ENCODE measurements at places on chromosomes 6 and 20.

GRCh38 chr6:75489025-75489424 is 4.6 kb downstream of the FILIP1 start:
- no peak for DNase-seq

DNA sequence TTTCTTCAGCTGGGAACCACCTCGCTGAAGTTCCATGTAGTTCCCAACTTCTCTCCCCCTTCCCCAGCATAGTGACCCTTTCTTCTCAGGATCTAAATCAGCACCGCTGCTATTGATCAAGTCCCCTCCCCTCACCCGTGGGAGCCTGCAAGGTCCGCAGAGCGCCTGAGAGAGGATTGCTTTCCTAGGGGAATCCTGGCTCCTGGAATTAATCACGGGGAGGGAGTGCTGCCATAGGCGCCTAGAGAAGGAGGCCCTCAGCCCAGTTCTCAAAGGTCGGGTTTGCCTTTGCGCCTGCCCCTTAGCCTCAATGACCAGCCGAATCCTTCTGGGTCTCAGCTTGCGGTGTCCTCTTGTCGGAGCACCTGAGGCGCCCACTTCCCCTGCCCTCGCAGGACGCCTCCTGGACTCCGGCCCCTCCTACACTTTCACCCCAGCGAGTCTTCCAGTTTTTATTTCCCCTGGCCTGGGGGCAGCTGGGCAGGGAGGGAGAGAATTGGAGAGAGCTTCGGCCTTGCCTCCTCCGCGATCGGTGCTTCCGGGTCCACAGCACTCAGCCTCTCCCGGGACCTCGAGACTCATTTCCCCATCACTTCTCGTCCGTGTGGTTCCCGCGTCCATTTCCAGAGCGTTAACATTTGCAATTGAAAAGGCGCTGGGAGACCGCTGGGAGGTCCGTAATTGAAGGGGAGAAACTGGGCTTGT is 3.1 kb upstream of the NKX2-2 start:
- no peak for DNase-seq

DNA sequence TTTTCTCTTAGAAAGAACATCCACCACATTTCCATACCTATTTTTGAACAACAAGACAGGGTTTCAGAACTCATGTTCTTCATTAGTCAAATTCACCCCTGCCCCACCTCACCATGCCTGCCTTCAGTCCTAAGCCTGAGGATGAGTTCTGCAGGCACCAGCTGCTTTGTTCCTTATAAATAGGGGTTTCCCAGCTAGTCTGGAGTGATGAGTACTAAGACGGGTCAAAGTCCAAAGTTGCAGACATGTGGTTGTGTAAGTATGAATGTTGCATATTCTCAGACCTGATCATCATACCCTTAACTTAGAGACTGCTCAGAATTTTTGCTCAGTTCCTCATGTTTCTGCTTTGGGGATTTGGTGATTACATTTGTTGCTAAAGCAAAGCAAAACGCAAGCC is 257.7 kb upstream of the CDYL start:
- no peak for DNase-seq

DNA sequence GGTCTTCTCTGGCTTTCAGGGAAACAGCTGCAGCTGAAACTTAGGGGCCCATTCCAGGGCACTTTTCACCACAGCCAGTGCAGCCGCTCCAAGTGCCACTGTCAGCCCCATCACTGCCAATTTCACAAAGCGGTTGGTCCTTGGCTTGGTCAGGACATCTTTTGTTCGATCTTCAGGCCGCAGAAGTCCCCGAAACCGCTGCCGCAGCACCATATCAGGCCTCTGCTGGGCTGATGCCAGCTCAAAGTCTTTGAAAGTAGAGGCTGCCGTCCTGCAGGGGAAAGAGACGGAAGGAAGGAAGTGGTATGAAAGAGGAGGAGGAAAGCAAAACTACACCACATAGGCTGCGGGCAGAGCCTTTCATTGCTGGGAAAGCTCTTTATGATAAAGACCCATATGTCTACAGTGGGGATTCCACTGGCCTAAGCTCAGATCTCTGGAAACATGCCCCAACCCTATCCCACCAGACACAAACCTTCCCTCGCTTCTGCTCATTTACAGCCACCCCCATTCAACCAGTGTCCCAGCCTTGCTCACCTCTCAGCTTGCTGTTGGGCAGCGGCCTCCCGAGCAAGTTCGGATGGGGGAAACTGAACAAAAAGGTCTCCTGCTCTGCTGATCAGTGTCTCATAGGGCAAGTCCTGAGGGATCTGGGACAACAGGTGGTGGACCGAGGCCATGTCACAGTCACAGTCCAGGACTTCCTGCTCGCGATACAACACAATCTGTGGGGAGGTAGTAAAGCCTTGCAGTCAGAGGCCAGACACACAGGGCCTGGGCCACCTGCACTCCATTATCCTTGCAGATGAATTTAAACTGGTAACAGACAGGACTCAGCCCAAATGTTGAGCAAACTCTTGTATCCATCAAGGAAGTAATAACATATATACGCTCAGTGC is 23.5 kb downstream of the TBC1D20 start:
- DNase-seq = peak; percentile 86

- peak; percentile 86 for DNase-seq
These were observed 6.4 kb upstream of the TAF8 start for GRCh38 chr6:42043787-42044475.

GRCh38 chr6:169344750-169345065 is 91.1 kb upstream of the THBS2 start:
- DNase-seq = no peak

DNA sequence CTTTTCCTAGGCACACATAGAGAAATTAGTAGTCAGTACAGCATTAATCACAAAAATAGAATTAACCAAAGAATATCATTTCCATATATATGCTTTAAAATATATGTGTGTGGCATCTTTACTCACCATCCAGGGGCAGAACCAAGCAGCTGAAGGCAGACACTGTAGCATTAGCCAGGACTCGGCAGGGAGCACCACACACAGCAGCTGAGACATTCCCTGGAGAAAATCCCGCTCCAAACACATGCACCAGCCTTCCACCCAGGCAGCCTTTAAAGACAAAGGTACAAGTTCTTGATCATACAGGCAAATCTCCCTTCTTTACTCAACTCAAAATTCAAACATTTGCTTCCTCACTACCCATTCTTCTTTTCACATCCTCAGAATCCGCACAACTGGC is 64.7 kb downstream of the PKHD1 start:
- no peak for DNase-seq

DNA sequence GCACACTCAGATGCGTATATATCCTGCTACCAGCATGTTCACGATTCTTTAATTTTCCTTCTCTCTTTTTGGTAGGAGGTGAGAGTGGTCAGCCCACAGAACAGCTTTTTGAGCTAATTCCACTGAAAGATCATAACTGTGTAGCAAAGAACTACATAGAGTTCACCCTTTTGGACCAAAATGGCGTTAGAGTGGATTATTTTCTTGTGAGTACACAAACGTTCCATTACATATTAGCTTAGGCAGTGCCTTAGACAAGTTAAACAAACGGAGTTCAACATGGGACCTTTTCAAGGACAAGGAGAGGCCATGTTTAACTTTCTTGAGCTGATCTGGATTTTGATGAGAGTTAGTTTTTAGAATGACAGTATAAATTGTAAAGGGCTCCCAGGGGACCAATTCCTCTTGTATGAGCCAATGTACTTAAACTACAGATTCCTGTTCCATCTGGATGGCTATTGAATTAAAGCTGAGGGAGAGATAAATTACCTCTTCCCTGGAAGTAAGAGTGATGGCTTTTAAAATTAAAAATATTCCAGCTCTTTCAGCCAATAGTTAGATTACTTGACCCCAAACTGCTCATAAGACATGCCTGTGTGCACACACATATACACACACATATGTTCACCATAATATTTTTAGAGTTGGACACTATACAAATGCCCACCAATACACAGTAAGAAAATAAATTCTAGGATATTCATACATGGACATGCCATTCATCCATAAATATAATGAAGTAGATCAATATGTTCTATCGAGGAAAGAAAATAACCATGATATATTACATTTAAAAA is 25.6 kb upstream of the ARMH2 start:
- no peak for DNase-seq

- peak; percentile 72 for DNase-seq
These were observed 9.8 kb upstream of the MAPK13 start for GRCh38 chr6:36120539-36120938.

DNA sequence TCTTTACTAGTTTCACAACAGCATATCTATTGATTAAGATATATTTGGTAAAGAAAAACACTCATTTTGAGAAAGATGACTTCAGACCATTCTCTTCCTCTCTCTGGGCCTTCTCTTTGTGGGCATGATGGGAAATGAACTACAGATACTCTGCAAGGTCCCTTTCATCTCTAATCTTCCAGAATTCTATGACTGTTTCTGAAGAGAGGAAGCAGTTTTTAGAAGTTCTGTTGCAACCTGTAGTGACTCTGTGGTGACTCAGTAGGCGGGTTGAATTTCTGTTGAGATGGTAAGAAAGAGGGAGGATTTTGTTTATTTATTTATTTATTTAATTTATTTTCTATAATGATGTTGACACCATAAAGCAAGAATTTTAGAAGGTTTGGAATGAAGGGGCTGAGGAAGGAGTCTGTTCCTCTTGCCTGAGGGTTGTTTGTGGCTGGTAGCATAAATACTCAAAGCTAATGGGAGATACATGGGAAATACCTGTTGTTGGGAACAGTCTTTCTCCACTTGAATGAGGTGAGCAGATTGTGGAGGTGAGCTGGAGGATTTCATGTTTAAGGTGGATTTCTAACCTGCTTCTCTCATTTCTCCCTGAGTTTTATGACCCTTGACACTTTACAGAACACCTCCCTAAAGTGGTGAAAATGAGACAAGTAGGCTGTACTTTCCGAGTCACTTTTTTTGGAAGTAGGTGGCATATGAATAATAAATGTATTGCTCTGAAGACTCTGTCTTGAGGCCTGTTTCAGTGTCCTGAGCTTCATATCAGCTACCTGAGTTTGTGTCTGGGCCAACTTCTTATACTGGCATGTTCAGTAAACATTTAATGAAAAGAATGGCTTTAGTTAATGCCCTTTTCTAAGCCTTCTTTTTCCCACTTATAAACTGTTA is 15.0 kb downstream of the ACSS2 start:
- peak; percentile 62 for DNase-seq

- no peak for DNase-seq
These were observed 361.1 kb downstream of the FOXA2 start for GRCh38 chr20:22223236-22223635.

- DNase-seq = no peak
These were observed 57.6 kb downstream of the TENT5A start for GRCh38 chr6:81694855-81695254.

GRCh38 chr20:38066969-38067716 is 33.6 kb downstream of the RPRD1B start:
- no peak for DNase-seq

DNA sequence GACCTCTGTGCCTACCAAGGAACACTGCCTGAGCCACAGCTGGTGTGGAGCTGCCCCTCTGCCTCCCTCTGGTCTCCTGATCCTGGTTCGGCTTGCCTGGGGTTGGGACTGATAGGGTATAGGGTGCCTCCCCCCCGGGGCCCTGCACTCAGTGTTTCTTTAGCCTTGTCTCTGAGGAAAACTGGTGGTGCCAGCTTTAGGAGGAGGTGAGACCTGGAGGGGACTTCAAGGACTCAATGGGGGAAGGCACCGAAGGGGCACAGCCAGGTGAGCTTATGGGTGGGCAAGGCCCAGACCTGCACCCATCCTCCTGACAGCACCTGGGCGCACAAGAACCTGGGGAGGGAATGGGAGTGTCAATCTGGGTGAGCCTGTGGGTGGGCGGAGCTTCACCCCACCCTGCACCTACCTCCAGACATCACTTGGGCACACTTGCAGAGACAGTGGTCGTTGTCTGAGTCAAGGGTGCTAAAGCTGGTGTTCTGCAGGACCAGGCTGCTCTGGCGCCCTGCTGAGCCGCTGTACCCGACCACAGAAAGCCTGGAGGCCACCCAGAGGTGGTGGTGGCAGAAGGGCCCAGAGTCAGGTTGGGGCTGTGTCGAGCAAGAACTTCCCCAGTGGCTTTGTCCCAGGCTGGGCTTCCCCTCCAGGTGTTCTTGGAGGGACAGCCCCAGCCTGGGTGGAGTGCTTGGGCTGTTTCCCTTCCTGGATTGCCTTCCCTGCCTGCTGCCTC is 40.5 kb downstream of the FAM110A start:
- no peak for DNase-seq

DNA sequence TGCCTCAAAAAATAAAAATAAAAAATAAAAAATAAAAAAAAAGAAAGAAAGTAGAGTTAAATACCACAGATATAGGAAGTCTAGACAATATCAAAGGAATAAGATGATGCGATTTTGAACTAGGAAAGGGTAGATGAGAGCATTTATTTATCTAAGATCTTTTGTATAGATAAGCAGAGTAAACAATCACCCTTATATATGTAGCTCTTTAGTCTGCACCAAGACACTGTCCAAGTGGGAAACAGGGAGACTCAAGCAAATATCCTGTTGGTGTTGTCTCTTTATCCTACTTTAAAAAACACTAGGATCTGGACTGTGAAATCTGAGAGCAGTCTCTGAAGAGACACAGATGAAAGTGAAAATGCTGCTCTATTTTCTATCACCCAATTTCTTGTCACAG is 587.0 kb upstream of the FLRT3 start:
- no peak for DNase-seq

GRCh38 chr6:154622618-154623336 is 110.4 kb upstream of the SCAF8 start:
- no peak for DNase-seq

GRCh38 chr6:70575899-70576495 is 9.3 kb downstream of the SDHAF4 start:
- no peak for DNase-seq

DNA sequence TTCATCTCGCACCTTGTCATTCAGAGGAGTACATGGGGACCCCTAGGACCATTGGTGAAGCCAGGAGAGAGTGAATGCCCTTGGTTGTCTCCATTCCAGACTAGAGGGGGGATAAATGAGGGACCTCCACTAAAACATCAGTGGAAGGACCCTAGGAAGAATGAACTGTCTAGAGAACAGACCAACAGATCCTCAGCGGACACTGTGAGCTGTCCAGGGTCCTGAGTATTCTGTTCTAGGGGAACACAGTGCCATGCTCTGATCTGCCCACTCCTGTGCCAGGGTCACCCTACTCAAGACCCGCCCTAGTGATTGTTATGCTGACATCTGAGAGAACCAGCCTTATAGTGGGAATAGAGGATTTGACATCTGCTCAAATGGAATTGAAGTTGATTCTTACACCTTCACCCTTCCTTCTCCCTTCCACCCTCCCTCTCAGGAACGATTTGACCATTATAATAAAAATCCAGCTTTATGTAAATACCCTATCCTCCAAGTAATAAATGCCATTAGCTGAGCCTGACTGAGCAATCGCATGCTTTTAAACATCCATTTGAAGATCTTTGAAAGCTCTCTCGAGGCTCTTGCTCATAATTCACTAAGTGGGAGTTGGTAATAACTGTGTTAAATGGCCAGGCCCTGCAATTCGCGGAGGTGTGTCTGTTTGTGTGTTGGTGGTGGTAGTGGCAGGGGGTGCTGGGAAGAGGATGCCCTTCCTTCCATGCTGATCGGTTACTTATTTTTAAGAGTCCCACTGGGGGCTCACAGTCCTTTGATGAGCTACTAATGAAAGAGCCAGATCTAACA is 43.6 kb upstream of the SLC32A1 start:
- DNase-seq = peak; percentile 41

- no peak for DNase-seq
These were observed 165.4 kb downstream of the GMPR start for GRCh38 chr6:16403831-16404230.
